CD4-positive, alpha-beta memory T cell (primary cell): ENCODE measurements at places on chromosomes 4 and X.
A peak's percentile ranks its signal among the peaks of the same experiment; 100 is the strongest.

GRCh38 chrX:137031039-137031438 lies 2.8 kb downstream of the GPR101 start:
- DNase-seq: no peak

- no peak for DNase-seq
Measured at GRCh38 chr4:79173186-79173585, 152.7 kb downstream of the NAA11 start.

GRCh38 chr4:155207534-155208257 lies 740 bp upstream of the NPY2R start:
- no peak for DNase-seq

- DNase-seq: peak; percentile 95
Measured at GRCh38 chr4:165112368-165113121, at the start of gene TMEM192. TSS of gene TMEM192 (minus strand) at chr4:165112860. CDS start at chr4:165112773, 87 bp downstream.

DNA sequence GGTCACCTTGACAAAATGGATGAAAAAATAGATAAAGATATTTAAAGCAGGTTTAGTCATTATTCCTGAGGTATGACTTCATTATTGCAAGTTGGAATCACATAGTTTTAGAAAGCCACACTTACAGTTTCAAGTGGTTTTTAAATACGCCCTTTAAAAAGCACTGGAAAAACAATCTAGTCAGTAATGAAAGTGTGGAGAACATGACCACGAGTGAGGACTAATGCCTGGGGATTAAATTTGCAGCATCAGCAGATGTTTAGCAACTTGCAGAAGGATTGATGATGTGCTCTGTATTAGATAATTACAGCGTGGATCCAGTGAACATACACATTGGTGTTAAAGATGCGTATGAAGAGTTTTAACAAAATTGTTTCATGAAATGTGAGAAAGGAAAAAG lies 5.9 kb downstream of the SPARCL1 start:
- no peak for DNase-seq

DNA sequence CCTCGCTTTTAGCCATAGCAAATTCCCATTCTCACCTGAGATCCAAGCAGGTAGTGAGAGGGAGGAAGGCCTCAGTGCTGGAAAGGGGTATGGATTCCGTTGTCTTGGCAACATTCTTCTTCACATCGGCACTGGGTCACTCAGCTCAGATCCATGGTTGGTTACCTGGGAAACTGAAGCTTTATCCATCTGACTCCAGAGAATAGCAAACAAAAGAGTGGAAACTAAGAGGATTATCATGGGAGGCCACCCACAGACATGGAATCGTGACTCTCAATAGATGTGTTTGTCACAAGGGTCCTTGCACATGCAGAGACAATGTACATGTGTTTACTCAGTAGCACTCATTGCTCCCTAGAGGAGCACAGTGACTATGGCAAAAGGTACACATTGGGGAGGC lies 81.0 kb downstream of the MAGED4 start:
- DNase-seq: no peak

DNA sequence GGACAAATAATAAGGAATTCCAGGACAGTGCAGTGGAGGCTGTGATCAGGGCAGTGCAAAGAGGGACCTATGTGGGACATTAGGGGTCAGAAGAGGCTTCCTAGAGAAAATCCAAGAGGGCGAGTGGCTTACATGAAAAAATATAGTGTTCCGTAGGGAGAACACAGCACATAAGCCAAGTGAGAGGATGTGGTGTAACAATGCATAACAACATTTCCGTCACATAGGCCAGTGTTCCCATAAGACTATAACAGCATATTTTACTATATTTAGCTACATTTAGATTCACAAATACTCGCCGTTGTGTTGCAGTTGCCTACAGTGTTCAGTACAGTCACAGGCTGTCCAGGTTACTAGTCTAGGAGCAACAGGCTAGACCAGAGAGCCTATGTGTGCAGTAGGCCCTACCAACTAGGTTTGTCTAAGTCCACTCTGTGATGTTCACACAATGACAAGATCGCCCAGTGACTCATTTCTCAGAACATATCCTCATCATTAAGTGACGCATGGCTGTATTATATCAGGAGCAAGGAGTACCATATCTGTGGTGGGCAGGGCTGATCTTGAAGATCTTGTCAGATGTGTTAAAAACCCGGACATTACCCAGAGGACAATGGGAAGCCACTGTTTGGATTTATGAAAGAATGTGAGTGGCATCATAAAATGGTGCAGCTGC lies 74.0 kb upstream of the TBL1X start:
- DNase-seq: no peak

GRCh38 chr4:39390603-39391002 lies 16.1 kb upstream of the KLB start:
- DNase-seq: no peak

GRCh38 chr4:152961773-152962115 lies 25.6 kb downstream of the FHDC1 start:
- DNase-seq: no peak

DNA sequence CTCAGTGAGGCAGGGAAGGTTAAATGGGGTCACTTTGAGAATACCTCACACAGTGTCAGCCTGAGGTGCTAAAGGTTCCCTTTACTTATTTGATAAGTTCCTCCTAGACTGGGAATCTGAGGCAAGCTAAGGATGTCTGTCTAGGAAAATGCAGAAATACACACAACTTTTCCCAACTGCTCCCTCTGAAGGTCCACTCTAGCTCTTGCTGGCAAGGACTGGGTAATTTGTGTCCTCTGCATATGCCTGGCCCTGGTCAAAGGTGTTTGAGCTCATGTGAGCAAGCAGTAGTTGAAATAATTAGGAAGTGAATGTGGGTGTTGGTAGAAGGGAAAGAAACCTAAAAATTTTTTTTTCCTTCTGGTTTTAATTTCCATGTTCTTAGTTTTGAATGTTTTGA lies 21.3 kb downstream of the TXLNG start:
- DNase-seq: no peak

GRCh38 chr4:128337863-128338262 lies 50.2 kb upstream of the PGRMC2 start:
- DNase-seq: no peak
